CD8-positive, alpha-beta T cell (primary cell): ENCODE measurements at places on chromosomes 12 and 14.
A peak's percentile ranks its signal among the peaks of the same experiment; 100 is the strongest.

DNA sequence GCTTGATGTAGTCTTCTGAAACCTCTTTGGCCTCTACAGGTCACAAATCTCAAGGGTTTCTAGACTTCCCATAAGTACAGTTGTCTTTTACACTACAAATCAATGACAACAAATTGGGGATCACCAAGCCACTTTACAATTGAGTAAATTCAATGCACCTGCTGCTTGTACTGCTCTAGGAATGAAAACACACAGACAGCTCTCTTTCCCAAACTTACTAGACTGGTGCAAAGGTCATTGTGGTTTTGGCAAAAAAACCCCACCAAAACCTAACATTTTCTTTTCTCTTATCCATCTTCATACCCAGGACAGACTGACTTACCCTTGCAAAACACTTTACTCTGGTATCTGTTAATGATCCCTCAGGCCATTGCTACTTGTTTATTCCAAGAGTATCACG is 2.7 kb downstream of the M6PR start:
- no peak for DNase-seq

GRCh38 chr14:81963846-81964245 is 430.2 kb upstream of the SEL1L start:
- DNase-seq: no peak

DNA sequence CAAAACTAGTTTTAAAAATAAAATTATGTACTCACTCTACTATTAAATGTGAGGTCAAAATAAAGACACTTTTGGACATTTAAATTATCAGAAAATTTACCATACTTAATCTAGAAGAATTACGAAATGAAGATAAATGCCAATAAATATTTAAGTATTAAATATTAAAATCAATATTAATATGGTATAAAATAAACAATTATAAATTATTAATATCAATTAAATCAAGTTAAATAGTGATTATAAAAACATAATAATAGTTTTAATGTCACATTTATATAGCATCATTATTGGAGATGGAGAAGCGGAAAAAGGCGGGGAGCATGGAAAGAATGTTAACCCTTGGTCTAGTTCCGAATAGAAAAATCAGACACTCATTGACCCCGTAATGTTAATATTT is 224.3 kb upstream of the MDGA2 start:
- no peak for DNase-seq

GRCh38 chr12:16568873-16569272 is 37.1 kb downstream of the LMO3 start:
- DNase-seq: no peak

DNA sequence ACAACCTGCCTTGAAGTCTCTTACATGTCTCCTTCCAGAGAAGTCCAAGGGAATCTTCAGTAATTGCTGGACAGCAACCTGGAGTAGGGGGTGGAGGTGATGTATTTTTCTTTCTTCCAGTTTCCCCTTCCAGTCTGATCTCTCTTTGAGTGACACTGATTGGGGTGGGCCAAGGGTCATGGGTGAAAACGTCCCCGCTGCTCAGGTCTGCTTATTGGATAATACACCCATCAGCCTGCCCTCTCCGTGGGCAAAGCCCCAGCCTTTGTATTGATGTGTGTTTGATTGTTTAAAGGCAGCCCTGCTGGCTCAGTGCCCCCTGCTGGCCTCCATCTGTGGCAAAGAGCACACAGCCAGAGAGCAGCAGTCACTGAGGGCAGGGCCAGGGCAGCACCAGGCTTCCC is 35.7 kb upstream of the ATP2A2 start:
- peak; percentile 25 for DNase-seq
